CD8-positive, alpha-beta T cell (primary cell): ENCODE measurements at places on chromosomes 2 and 18.

- no peak for DNase-seq
Measured at GRCh38 chr18:9226463-9226862, 89.9 kb downstream of the ANKRD12 start.

GRCh38 chr2:102603904-102604303, 15.4 kb upstream of the SLC9A2 start:
- no peak for DNase-seq

DNA sequence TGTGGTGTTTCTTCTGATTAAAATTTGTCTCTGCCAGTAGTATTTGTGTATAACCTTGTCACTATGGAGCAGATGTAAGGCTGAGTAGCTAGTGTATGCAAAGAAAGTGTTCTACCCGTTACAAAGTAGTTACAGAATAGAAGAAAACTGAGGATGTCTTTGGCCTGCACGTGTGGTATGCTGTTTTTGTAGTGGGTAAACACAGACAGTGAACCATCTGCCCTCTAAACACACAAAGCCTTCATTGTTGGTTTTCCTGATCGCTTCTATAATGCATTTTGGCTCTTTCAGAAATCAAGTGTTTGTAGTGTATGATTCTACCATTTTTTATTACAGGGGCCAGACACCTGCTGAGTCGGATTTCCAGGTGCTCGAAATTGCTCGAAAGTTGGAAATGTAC, 61.5 kb downstream of the FARP2 start:
- DNase-seq, result no peak

- no peak for DNase-seq
Measured at GRCh38 chr2:230684270-230685168, 28.1 kb upstream of the CAB39 start.

DNA sequence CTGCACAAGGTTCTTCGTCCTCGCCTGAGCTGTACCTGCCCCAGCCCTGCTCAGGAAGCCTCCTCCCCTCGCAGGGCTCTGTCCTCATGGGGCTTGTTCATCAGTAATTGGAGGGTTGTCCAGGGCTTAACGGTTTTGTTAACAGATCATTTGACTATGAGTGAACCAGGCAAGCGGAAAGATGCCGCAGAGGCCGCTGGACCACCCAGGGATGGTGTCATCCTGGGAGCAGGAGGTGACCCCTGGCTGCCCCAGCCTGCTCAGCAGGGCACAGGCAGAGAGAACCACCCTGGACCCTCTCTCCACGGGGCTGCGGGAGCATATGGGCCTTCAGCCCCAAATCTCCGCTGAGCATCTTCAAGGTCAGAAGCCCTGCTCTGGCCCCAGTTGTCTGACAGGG, 264.3 kb downstream of the KLHL29 start:
- DNase-seq, result no peak

DNA sequence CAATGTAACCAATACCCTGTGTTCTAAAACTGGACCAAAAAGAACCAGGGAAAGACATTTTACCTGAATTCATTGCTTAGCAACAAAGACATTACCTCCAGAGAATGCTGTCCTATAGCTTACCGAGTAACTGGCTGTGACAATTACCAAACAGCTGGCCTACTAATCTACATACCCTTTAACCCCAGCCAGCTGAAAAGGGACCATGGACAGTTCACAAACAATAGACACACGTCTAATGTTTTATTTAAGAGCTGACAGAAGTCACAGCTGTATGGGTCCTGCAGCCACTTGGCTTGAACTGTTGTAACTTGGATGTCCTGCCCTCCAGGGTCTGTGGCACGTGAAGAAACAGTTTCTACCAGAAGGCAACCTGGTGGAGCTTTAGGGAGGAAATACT, 130.1 kb upstream of the EFEMP1 start:
- DNase-seq, result no peak

- DNase-seq, result no peak
Measured at GRCh38 chr2:8391584-8391983, 290.3 kb upstream of the ID2 start.

DNA sequence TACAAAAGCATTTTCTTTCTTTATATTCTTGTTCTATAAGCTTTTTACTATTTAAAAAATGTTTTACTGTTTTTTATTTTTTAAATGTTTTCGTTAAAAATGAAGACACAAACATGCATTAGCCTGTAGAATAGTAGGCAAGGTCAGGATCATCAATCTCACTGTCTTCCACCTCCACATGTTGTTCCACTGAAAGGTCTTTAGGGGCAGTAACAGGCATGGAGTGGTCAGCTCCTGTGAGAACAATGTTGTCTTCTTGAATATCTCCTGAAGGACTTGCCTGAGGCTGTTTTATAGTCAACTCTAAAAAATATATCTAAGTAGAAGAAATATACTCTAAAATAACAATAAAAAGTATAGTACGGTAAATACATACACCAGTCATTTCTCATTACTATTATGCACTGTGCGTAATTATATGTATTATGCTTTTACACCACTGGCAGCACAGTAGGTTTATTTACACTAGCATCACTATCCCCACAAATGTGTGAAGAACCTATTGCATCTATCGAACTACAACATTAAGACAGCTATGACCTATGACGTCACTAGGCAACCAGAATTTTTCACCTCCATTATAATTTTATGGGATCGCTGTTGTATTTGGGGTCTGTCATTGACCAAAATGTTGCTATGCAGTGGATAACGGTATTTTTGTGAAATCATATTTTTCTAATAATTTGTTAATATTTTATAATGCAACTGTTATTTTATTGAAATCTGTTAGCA, 764.3 kb downstream of the METTL4 start:
- DNase-seq, result no peak

- DNase-seq, result no peak
Measured at GRCh38 chr2:10772868-10773215, 39.7 kb downstream of the PDIA6 start.

- DNase-seq, result no peak
Measured at GRCh38 chr2:207110715-207111114, 55.0 kb downstream of the KLF7 start.

- DNase-seq, result no peak
Measured at GRCh38 chr2:200845669-200846325, 18.7 kb downstream of the CLK1 start.

DNA sequence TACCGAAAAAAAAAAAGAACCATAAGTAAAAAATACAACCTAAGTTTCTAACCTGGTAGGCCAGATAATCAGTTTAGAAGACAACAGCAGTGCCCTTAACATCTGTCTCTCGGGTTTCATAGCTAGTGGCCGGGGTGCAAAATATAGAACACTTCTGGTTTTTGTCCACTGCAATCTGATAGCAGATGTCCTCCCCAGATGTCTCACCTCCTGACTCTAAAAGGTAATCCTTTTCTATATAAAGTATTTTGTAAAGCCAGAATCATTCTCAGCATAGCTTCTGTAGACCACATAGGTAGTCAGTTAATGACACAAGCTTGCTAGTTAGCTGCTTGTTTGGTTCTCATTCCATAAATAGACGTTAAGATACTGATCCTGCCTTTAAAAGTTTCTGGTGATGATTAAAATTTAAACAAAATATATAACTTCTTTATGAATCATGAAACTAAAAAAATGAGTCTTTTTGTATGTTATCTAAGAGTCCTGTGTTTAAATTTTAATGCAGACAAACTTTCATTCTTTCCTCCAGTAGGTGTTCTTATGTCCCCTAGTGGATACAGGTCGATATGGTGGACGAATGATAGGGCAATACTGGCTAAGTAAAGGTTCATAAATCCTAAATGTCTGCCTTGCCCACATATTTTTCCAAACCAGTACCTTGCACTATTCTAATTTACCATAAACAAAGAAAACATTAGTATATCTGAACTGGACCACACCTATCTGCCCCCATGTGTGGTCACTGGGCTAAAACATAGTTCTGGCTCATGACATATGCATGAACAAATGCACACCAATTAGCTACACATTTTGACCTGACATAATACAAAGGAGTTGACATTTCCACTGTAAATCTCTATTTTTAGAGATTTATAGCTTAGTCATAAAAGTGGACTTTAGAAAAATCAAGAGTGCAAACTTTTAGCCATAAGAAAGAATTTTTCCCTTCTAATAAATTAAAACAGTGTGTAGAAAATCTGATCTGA, 171.0 kb downstream of the SRBD1 start:
- DNase-seq, result no peak

- DNase-seq, result no peak
Measured at GRCh38 chr18:26584745-26585144, 36.4 kb upstream of the KCTD1 start.

- DNase-seq, result no peak
Measured at GRCh38 chr2:133591164-133591563, 22.9 kb upstream of the NCKAP5 start.

DNA sequence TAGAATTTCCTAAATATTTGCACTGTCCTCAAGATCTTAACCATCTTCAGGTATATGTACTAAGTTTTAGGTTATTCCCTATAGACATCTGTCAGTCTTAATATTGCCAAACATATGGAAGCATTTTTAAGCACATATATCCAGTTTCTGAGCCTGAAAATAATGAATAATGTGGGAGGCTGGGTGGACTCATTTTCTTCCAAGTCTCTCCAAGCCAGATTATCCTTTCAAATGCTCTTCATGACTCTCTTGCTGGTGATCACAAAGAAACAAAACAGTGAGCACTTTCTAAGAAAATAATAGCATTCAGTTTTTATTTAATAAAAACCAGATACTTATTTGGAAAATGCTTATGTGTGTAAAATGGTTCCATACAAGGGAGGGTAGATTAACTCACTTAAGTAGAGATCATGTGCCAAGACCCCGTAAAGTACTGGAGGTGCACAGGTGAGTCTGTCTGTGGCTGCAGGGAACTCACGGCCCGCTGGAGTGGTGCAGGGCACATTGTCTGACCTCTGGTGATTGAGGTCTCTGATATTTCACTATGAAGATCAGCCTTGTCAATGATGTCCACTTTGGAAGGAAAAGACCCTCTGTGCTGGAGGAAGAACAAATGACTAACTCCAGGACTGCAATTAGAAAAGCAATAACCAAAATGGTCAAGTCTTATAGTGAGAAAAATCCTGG, 161.6 kb downstream of the TMEM18 start:
- no peak for DNase-seq

GRCh38 chr18:75824661-75825060, 397.2 kb upstream of the SMIM21 start:
- DNase-seq, result no peak

GRCh38 chr2:101560780-101561315, 85.9 kb upstream of the RFX8 start:
- DNase-seq, result no peak

GRCh38 chr2:120442923-120443571, 97.1 kb downstream of the INHBB start:
- no peak for DNase-seq

GRCh38 chr2:149732001-149732685, 144.6 kb upstream of the MMADHC start:
- no peak for DNase-seq

DNA sequence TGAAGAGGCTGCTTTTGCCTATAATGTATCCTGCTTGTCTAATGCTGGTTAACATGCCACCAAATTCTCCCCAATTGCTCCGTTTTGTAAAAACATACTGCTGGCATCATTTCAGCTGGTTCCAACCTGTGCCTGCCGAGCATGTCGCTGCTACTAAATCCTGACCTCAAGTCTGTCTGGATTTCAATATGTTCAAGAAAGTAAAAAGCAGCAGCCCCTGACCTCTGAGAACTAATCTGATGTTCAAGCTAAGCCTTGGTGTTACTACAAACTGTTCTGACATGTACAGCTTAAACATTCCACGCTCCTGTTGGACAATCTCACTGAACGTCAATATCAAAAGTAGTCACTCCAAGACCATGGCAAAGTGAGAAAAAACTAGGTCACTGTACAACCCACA, 46.3 kb downstream of the SFT2D3 start:
- DNase-seq, result no peak

GRCh38 chr2:12819103-12819475, 102.4 kb downstream of the TRIB2 start:
- DNase-seq, result no peak

- no peak for DNase-seq
Measured at GRCh38 chr2:33278245-33278943, 198.1 kb upstream of the RASGRP3 start.

DNA sequence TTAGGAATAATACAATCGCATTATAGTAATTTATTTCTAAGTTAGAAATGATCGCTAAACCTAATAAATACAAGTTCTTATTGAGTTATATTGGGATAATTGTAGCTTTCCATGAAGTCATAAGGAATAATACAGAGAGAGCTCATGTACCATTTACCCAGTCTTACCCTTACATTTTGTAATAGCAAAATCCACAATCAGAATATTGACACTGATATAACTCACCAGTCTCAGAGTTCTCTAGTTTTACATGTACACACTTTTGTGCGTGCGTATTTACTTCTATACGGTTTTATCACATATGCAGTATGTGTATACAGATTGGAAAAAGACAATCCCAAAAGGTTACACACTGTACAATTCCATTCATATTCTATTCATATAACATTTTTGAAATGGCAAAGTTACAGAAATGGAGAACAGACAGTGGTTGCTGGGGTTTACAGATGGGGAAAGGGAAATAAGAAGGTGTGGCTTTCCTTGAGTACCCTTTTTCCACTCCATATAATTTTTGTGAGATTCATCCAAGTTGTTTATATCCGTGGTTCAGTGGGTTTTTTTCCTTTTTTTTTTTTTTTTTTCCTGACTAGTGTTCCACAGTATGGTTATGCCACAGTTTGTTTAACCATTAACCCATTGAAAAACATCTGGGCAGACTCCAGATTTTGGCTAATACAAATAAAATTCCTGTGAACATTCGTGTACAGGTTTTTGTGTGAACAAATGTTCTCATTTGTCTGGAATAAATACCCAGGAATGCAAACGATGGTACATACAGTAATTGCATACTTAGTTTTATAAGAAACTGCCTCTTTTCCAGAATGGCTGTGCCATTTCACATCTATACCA, 117.2 kb downstream of the HNMT start:
- DNase-seq, result no peak

DNA sequence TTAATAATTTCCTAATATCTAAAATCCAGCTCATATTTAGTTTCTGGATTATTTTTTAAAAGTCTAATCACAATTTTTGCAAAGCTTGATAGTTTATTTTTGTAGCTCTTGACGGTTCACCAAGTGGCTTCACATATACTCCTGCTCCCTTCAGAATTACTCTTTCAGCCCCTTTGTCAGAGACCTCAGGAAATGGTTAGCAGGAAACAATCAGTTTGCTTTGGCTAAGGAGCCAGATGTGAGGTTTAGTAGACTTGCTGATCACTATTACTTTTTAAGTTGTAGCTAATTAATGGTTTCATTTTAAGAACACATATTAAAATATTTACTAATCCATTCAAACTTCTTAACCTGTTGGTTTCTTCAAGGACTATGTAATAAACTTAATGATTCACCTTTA, 2.3 kb downstream of the RBBP8 start:
- DNase-seq, result no peak

DNA sequence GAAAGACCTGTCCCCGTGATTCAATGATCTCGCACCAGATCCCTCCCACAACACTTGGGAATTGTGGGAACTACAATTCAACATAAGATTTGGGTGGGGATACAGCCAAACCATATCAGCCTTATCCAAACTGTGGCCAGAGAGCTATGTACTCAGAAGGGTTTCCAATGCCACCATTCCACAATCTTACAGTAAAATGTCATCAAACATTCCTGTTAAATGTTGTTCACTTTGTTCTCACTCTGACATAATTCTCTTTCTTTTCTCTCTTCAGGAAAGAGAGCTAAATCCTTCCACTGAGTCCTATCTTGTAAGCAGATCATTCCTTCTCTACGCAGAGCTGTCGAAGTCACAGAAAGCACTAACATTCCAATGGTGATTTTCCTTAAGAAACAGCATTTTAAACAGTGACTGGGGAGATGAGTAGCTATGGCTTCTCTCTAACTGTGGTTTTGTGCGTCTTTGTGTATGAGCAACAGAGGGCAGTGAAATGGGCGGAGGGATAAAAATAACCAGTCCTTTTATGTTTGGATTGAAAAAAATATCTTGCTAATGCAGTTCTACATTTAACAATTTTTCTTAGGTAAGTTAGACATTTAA, 684.7 kb downstream of the EPHA4 start:
- no peak for DNase-seq
